ENCODE measurements at places on chromosomes 7 and 10.

- no peak for DNase-seq
Observed at GRCh38 chr7:78780560-78780959, 672.9 kb downstream of the MAGI2 start.

DNA sequence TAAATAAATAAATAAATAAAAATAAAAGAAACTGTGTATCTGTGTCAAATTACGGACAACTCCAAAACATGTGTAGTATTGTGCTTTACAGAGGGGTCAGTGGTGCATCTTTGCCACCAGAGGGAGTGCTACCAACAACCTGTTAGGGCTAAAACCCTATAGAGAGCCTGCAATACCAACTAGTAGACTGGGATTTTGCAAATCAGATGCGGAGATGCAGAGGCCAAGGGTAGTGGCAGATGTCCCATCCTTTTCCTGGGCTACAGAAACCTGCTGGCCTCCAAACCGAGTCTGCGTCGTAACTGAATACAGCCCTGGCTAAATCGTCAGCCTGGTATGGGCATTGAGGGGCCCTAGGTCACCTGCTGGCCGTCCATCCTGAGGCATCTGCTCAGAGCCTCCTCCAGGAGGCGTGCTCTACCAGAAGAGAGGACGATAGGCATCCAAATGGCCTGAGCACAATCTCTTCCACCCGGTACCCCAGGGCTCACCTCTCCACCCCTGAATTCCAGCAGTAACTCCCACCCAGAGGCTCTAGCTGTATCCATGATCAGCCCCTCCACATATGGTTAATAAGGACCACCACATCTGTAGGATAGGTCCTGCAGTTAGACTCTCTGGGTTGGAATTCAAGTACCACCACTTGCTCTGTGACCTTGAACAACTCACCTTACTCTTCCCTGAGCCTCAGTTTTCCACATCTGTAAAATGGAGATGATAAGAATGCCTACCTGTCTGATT is 6.2 kb upstream of the RRP12 start:
- peak; percentile 89 for DNase-seq

- no peak for DNase-seq
Observed at GRCh38 chr10:1163204-1163660, 107.0 kb downstream of the WDR37 start.

GRCh38 chr10:34058845-34059614 is 724.6 kb upstream of the NRP1 start:
- no peak for DNase-seq

DNA sequence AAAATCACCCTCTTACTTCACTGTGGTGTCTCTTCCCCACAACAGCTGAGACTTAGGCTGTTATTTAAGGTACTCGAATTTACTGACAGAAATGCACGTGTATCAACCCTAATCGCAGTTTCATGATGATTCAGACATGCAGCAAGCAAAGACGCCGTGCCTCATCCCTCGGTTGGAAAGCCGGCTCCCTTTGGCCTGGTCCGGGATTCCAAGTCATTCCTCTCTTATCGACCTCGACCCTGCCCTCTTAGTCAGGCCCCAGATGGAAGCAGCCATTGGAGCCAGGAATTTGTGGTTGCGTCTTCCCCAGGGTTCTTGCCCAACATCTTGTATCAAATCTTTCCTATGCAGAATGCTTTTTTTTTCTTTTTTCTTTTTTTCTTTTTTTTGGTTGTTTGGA is 229.5 kb downstream of the GATA3 start:
- no peak for DNase-seq

- DNase-seq, result no peak
Observed at GRCh38 chr10:119495545-119495944, 47.0 kb downstream of the RGS10 start.
